ENCODE measurements at places on chromosomes 3 and 15.

GRCh38 chr3:9669720-9670432 lies 20.6 kb downstream of the MTMR14 start:
- H3K36me3 ChIP-seq: 0 out of 2 replicates have a peak, but pooled peaks cover 19% of the 10 kb centered on the region
- no peak overlapping the region for H3K27ac ChIP-seq
- no peak overlapping the region for H3K4me3 ChIP-seq
- no peaks in the 10 kb centered on the region for H3K4me1 ChIP-seq

DNA sequence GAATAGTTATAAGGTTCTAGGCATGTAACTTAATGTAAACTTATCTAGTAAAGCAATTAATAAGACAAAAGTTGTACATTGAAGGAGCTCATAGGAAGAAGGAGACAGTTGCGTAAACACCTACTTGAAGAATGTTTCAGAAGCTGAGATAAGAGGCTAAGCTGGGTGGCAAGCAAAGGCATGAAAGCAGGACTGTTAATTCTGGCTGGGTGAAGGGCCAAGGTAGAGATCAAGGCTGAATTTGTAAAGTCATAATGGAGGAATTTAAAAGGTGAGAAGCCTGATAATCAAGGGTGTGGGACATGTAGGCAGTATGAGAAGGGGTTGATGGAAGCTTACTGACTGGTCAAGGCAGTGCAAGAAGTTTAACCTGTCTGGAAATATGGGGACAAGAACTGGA lies 80.4 kb upstream of the TGFBR2 start:
- no peak overlapping the region for H3K4me3 ChIP-seq
- no peaks in the 10 kb centered on the region for H3K36me3 ChIP-seq
- no peak overlapping the region for H3K27ac ChIP-seq
- H3K4me1 ChIP-seq: no peaks in the 10 kb centered on the region

GRCh38 chr15:39539466-39539865 lies 41.4 kb upstream of the THBS1 start:
- no peak overlapping the region for H3K4me3 ChIP-seq
- no peaks in the 10 kb centered on the region for H3K36me3 ChIP-seq
- no peaks in the 10 kb centered on the region for H3K27me3 ChIP-seq
- no peak overlapping the region for H3K27ac ChIP-seq
- no peaks in the 10 kb centered on the region for H3K4me1 ChIP-seq

DNA sequence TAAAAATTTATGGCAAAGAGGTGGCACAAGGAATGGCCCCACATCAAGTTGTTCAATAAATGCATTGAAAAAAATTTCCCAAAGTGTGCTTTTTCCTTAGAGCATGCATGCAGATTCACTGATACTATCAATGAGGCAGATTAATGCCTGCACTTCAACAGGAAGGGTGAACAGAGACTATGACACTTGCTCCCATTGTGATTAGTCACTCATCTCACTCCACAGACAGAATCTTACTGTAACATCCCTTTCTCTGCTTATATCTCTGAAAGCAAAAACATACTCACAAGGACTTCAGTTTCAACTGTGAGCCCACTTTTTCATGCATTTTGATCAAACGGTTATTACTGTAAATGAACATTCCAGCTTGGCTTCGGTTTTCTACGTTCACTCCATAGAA lies 60.9 kb downstream of the MORC1 start:
- no peaks in the 10 kb centered on the region for H3K36me3 ChIP-seq
- H3K27me3 ChIP-seq: peaks cover 4% of the 10 kb centered on the region
- no peak for DNase-seq
- no peak overlapping the region for H3K27ac ChIP-seq
- no peak overlapping the region for H3K4me3 ChIP-seq
- H3K4me1 ChIP-seq: no peaks in the 10 kb centered on the region

DNA sequence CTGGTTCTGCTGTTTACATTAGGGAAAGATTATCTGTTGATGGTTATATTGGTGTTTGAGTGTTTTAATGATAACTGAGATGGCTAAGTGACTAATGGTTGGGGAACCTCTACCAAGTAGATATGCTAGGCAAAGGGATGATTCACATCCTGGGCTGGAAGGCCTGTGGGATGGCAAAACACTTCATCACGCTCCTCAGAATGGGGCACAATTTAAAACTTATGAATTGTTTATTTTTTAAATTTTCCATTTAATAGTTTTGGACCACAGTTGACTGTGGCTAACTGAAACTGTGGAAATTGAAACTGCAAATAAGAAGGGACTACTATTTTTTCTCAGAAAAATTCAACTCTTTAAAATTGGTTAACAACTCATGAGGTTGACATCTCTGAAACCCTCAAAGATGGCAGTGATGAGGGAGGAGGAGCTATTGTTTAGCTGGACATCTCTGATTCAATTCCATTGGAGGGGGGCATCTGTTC lies 100.5 kb upstream of the ZBED2 start:
- H3K4me1 ChIP-seq: peaks cover 30% of the 10 kb centered on the region
- no peak overlapping the region for H3K4me3 ChIP-seq
- no peak for DNase-seq
- H3K27me3 ChIP-seq: no peaks in the 10 kb centered on the region
- peak overlapping the region; percentile 51 for H3K27ac ChIP-seq

DNA sequence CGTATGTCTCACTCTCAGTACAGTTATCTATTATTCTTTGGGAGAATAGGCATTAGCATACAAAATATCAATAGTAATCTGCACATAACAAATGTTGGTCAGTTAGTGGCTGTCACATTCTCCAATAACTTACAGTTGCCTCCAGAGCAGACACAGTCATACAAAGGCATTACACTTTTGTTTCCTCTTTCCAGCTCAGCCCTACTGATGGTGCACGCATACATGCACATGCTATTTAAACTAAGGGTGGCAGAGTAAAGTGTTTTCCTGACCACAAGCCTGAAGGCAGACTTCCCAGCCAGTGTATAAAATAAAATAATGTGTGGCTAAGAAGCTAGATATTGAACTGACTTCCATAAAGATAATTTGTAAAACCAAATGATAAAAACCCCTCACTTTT lies 47.6 kb downstream of the PHLDB2 start:
- H3K27me3 ChIP-seq: no peaks in the 10 kb centered on the region
- peaks cover 39% of the 10 kb centered on the region for H3K36me3 ChIP-seq
- DNase-seq: no peak
- no peak overlapping the region for H3K4me3 ChIP-seq
- peak overlapping the region; percentile 96 for H3K27ac ChIP-seq

DNA sequence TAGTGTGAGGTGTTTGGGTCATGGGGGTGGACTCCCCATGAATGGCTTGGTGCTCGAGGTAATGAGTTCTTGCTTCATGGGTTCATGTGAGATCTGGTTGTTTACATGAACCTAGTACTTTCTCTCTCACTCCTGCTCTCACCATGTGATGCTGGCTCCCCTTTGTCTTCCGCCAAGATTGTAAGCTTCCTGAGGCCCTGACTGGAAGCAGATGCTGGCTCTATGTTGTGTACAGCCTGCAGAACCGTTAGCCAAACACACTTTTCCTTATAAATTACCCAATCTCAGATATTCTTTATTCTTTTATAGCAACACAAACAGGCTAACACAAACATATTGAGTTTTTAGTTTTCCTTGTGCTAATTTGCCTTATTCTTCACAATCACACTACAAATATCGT lies 3.2 kb upstream of the CSPG5 start:
- no peak overlapping the region for H3K27ac ChIP-seq
- no peak for DNase-seq
- H3K27me3 ChIP-seq: no peaks in the 10 kb centered on the region
- H3K4me3 ChIP-seq: no peak overlapping the region

DNA sequence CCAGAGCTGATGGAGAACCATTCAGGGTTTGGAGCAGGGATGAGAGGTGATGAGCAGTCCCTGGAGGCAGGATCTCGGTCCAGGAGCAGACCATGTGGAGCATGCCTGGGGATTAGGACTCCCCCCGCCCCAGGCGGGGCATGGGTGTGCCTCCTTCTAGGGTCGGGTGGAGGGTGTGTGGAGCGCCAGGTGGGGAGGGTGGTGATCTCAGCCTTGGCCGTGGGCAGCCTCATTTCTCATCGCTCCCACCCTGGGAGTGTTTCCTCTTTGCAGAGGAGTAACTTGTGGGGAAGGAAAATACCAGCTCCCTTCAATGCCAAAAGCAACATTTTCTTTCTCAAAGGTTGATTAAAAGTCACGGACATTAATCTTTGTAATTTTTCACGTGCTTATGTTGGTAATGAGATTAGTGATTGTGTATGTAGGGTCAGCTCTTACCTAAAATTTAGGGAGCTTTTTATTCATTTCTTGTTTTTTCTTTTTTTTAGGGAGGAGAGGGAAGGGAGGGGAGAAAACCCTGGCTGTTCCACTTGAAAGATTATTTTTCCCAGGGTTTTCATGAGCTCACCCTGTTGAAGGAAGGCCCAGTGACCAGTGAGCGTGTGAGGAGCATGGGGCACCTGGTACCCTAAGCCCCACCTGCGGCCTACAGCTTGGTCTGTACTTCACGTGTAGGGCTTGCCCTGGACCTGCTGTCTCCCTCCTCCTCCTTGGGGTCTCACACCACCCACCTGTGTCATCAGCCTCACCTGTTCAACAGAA lies 11.0 kb downstream of the FBLN2 start:
- H3K27me3 ChIP-seq: no peaks in the 10 kb centered on the region
- H3K4me3 ChIP-seq: no peak overlapping the region
- no peaks in the 10 kb centered on the region for H3K36me3 ChIP-seq
- H3K27ac ChIP-seq: no peak overlapping the region

- H3K4me3 ChIP-seq: no peak overlapping the region
- H3K27ac ChIP-seq: no peak overlapping the region
- H3K27me3 ChIP-seq: no peaks in the 10 kb centered on the region
- no peaks in the 10 kb centered on the region for H3K36me3 ChIP-seq
- H3K4me1 ChIP-seq: no peaks in the 10 kb centered on the region
These were observed 298.5 kb downstream of the GBE1 start for GRCh38 chr3:81462921-81463320.

DNA sequence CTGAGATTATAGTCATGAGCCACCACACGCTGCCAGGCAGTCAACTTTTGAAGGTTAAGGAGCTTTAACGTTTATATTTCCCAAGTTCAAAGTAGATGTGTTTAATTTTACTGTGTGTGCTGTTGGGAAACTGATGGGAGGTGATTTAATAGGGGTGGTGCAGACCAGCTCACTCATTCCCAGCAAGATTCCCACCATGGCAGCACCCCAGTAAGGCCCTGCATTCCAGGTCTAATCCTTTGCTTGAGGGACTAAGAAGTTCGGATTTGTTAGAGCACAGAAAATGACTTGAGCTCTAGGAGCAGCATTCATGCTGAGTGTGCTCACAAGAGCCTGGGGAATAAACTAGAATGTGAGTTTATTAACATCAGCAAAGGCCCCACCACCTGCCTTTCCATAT lies 25.2 kb downstream of the TSEN2 start:
- H3K4me1 ChIP-seq: peaks cover 12% of the 10 kb centered on the region
- H3K36me3 ChIP-seq: peaks cover 13% of the 10 kb centered on the region
- H3K27ac ChIP-seq: no peak overlapping the region

DNA sequence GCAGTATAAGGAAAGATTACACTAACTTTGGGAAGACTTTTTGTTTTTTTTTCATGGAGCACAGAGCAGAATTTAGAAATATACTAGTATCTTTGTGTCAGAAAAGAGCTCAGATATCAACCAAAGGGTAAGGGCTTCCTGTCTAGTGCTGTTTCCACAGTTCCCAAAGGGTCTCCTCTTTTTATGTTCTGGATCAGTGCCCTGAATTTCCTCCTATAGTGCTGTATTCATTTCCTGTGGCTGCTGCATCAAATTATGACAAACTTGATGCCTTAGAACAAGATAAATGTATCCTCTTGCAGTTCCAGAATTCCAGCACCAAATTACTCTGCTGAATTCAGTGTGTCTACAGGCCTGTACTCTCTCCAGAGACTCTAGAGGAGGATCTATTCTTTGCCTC lies 219.8 kb upstream of the THRB start:
- no peak overlapping the region for H3K4me3 ChIP-seq
- H3K27me3 ChIP-seq: no peaks in the 10 kb centered on the region
- no peaks in the 10 kb centered on the region for H3K36me3 ChIP-seq
- H3K4me1 ChIP-seq: no peaks in the 10 kb centered on the region
- no peak for DNase-seq

DNA sequence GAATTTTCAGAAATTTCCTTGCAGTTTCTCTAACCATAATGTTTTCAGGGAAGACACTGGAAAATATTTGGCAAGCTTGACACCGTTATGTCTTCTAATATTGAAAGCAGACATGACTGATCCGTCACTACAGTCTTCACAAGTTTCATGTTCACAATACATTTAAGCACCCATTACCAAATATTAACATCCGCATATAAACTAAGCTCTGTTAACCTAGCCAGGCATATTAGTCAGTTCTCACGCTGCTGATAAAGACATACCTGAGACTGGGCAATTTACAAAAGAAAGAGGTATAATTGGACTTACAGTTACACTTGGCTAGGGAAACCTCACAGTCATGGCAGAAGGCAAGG lies 162.7 kb upstream of the LYSMD4 start:
- no peak for DNase-seq
- H3K27me3 ChIP-seq: peaks cover 9% of the 10 kb centered on the region
- H3K36me3 ChIP-seq: no peaks in the 10 kb centered on the region
- no peaks in the 10 kb centered on the region for H3K4me1 ChIP-seq
- no peak overlapping the region for H3K4me3 ChIP-seq

DNA sequence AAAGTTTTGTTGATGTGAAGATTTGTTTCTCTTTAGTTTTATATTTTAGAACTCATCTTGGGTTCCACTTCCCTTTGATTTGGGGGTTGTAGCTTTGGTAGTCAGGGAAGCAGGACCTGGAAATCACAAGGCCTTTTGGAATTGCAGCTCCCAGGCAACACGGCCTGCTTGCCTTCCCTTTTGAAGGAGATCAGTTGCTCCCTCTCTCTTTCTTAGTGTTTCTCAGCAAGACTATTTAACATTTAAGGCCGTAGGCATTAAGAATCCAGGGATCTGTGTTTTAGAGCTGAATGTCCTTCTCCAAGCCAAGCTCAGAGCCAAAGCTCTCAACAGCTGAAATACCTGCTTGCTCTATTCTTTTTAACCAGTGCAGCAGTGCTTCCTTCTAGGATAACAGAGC lies 310.3 kb downstream of the PTPRG start:
- H3K27me3 ChIP-seq: no peaks in the 10 kb centered on the region
- H3K4me1 ChIP-seq: no peaks in the 10 kb centered on the region
- no peak overlapping the region for H3K4me3 ChIP-seq
- no peaks in the 10 kb centered on the region for H3K36me3 ChIP-seq
- no peak overlapping the region for H3K27ac ChIP-seq
- no peak for DNase-seq

DNA sequence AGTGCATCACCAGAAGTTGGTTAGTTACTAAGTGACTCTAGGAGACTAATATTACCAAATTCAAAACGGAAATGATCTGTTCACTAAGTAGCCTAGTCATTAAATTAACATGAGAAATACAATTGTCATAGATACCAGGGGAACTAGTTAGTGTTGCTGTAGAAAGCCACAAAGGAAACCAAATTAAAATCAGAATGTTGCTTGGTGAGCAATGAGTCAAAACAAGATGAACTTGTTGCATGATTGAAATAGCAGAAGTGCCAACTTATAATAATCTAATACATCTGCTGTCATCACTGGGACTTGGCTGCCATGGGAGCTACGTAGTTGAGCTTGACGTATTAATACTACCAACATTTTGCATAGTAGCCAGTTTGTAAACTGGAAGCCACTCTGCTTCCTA lies 458.1 kb downstream of the DIPK2A start:
- H3K27ac ChIP-seq: no peak overlapping the region
- H3K4me3 ChIP-seq: no peak overlapping the region
- H3K36me3 ChIP-seq: no peaks in the 10 kb centered on the region

GRCh38 chr3:47741925-47742324 lies 39.8 kb downstream of the SMARCC1 start:
- no peaks in the 10 kb centered on the region for H3K27me3 ChIP-seq
- H3K4me1 ChIP-seq: no peaks in the 10 kb centered on the region
- peaks cover 4% of the 10 kb centered on the region for H3K36me3 ChIP-seq
- H3K27ac ChIP-seq: no peak overlapping the region
